ENCODE measurements at places on chromosomes 1 and 21. TPM values are rescaled to one million over a fixed set of nuclear protein-coding genes. Genes with fewer than 3 reads are reported as not detected.

CAPN8 gene
- total RNA-seq = not detected

DNA sequence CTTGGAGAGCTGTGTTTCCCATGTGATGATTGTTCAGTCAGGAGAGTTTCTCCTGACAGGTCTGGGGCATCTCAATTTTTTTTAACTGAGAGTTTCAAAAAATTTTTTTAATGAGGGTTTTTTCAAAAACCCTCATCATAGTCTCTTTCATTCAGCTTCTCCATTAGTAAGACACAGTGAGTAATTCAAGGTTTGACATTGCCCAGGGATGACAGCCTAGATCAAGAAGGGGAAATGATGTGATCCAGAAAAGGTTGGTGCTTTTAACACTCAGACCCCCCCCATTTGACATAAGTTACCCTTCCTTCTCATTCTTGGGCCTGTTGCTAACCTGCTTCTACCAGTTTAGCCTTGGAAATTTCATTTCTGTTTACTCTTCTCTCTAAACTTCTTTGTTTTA is 189.4 kb upstream of the HOOK1 start:
- no peak for DNase-seq

GRCh38 chr1:159922511-159923202 is 2.6 kb downstream of the TAGLN2 start:
- no peak for DNase-seq

DNA sequence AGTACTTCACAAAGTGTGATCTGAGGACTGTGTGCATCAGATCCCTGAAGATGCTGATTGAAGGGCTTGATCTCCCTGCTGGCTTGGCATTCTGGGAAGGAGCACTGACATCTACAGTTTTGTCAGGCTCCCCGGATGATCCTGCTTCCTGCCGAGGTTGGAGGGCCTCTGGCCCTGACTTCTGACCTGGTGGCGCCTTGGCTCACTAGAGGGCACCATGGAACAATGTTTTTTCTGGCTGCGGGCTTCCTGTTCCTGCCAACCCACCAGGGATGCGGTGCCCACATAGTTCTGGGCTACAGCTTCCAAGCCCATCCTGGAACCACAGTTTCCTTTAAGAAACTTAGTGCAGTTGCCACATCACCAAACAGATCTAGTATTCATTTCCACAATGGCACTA is 38.8 kb upstream of the RASAL2 start:
- peak; percentile 14 for DNase-seq

- DNase-seq = no peak
These were observed 80.9 kb upstream of the LBR start for GRCh38 chr1:225508538-225509375.
